ENCODE measurements at places on chromosomes 5 and 9. TPM values are rescaled to one million over a fixed set of nuclear protein-coding genes. Genes with fewer than 3 reads are reported as not detected.

Gene OR1Q1
- not detected for total RNA-seq

Gene FOXD4
- 0.20 TPM for total RNA-seq

Gene MYMK
- not detected for total RNA-seq

DNA sequence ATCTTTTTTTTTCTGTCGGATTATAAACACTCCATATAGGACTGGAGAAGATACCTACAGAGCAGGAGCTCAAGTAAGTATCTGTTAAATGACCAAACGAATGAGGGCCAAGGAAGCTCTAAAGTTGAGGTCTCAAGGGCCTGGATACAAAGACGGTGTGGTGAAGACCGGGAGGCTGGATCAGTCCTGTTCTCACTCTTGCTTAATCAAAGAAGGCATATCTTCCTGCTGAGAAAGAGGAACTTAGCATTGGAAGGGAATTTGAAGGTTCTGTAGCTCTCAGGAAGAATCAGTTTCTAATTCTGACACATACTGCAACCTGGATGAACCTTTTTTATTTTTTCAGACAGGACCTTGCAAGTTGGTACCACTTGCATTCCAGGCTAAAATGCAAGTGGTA is 28.3 kb upstream of the PAX5 start:
- DNase-seq, result no peak

GRCh38 chr9:75128535-75128934 is 40.2 kb downstream of the OSTF1 start:
- no peak for DNase-seq

GRCh38 chr5:2534251-2534650 is 217.2 kb downstream of the IRX2 start:
- no peak for DNase-seq

GRCh38 chr5:106784846-106785245 is 885.9 kb downstream of the EFNA5 start:
- DNase-seq, result no peak

Gene NUTM2F
- not detected for total RNA-seq

- no peak for DNase-seq
These were observed 1176.9 kb upstream of the C9orf72 start for GRCh38 chr9:28750136-28750535.
